ENCODE measurements at places on chromosomes 11 and 22. TPM values are rescaled to one million over a fixed set of nuclear protein-coding genes. Genes with fewer than 3 reads are reported as not detected.

OR5B17 gene
- polyA plus RNA-seq, result not detected

SEZ6L gene
- polyA plus RNA-seq, result 0.12 TPM

ABCC8 gene
- 1.8 TPM for polyA plus RNA-seq

SLC6A5 gene
- not detected for polyA plus RNA-seq

HBG2 gene
- not detected for polyA plus RNA-seq

ASRGL1 gene
- polyA plus RNA-seq, result 3.7 TPM

ZBTB44 gene
- 22.8 TPM for polyA plus RNA-seq

RASSF10 gene
- polyA plus RNA-seq, result not detected

PATE4 gene
- not detected for polyA plus RNA-seq

PKP3 gene
- polyA plus RNA-seq, result not detected

USP2 gene
- polyA plus RNA-seq, result 1.0 TPM

MUC5AC gene
- not detected for polyA plus RNA-seq

CYP2D6 gene
- 0.30 TPM for polyA plus RNA-seq

NELL1 gene
- 0.43 TPM for polyA plus RNA-seq

PHETA2 gene
- 8.8 TPM for polyA plus RNA-seq

APOL3 gene
- 62.1 TPM for polyA plus RNA-seq

OSBPL5 gene
- 23.3 TPM for polyA plus RNA-seq

ENTHD1 gene
- not detected for polyA plus RNA-seq

APOA1 gene
- 10.8 TPM for polyA plus RNA-seq

HORMAD2 gene
- not detected for polyA plus RNA-seq

PDXP gene
- polyA plus RNA-seq, result 8.1 TPM

FAT3 gene
- polyA plus RNA-seq, result 0.39 TPM

WT1 gene
- 28.2 TPM for polyA plus RNA-seq

PLEKHB1 gene
- polyA plus RNA-seq, result 1.4 TPM

PTPRCAP gene
- polyA plus RNA-seq, result not detected

SCYL1 gene
- polyA plus RNA-seq, result 11.7 TPM

LRRN4CL gene
- polyA plus RNA-seq, result 18.5 TPM

DNAJB7 gene
- polyA plus RNA-seq, result not detected

IL17REL gene
- 0.05 TPM for polyA plus RNA-seq

OR6X1 gene
- not detected for polyA plus RNA-seq

CTSW gene
- polyA plus RNA-seq, result 0.75 TPM

LDHAL6A gene
- not detected for polyA plus RNA-seq

SPTBN2 gene
- polyA plus RNA-seq, result 1.4 TPM

RFPL2 gene
- not detected for polyA plus RNA-seq

DTX4 gene
- 18.5 TPM for polyA plus RNA-seq

OR4C3 gene
- polyA plus RNA-seq, result not detected

OR8A1 gene
- not detected for polyA plus RNA-seq

RASGRP2 gene
- polyA plus RNA-seq, result 7.0 TPM

KCNJ1 gene
- not detected for polyA plus RNA-seq

MMP27 gene
- 0.12 TPM for polyA plus RNA-seq

CHID1 gene
- polyA plus RNA-seq, result 68.1 TPM

SAA4 gene
- not detected for polyA plus RNA-seq

GAL3ST1 gene
- 1.9 TPM for polyA plus RNA-seq

EFCAB6 gene
- 2.5 TPM for polyA plus RNA-seq

All from ovary (tissue), 10 donors.